Aorta (tissue), 5 donors: ENCODE measurements at places on chromosomes 12 and 14. TPM values are rescaled to one million over a fixed set of nuclear protein-coding genes. Genes with fewer than 3 reads are reported as not detected.

DNA sequence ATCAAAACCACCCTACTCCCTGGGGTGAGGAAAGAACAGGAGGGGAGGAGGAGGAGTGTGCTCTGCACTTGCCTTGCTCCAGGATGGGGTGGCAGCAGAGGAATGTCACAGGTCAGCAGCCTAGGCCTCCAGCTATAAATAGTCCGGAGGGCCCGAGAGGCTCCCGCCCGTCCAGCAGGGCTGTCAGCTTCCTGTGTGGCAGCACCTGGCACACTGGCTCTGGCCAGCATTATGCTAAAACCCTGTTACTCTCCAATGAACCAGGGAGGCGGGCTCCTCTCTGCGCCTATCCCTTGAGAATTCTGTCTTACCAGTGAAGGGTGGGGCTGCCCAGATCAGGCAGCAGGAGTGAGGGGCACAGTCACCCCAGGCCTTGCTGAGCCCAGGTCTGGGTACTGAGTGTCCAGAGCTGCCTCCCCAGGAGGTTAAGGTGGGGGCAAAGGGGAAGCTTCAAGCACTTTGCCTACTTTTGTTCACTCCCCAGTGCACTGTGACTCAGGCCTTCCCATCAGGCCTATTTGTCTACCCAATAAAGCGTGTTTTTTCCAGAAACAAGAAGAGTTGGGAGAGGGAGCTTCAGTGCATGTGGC, 1.2 kb upstream of the COX14 start:
- DNase-seq = peak; percentile 86
- peak overlapping the region; percentile 62 for H3K27ac ChIP-seq
- no peaks in the 10 kb centered on the region for H3K36me3 ChIP-seq
- no peaks in the 10 kb centered on the region for H3K27me3 ChIP-seq

GRCh38 chr14:33184587-33184986, 245.9 kb downstream of the NPAS3 start:
- H3K36me3 ChIP-seq = no peaks in the 10 kb centered on the region
- H3K4me1 ChIP-seq = no peaks in the 10 kb centered on the region
- H3K27me3 ChIP-seq = no peaks in the 10 kb centered on the region
- H3K27ac ChIP-seq = no peak overlapping the region

DNA sequence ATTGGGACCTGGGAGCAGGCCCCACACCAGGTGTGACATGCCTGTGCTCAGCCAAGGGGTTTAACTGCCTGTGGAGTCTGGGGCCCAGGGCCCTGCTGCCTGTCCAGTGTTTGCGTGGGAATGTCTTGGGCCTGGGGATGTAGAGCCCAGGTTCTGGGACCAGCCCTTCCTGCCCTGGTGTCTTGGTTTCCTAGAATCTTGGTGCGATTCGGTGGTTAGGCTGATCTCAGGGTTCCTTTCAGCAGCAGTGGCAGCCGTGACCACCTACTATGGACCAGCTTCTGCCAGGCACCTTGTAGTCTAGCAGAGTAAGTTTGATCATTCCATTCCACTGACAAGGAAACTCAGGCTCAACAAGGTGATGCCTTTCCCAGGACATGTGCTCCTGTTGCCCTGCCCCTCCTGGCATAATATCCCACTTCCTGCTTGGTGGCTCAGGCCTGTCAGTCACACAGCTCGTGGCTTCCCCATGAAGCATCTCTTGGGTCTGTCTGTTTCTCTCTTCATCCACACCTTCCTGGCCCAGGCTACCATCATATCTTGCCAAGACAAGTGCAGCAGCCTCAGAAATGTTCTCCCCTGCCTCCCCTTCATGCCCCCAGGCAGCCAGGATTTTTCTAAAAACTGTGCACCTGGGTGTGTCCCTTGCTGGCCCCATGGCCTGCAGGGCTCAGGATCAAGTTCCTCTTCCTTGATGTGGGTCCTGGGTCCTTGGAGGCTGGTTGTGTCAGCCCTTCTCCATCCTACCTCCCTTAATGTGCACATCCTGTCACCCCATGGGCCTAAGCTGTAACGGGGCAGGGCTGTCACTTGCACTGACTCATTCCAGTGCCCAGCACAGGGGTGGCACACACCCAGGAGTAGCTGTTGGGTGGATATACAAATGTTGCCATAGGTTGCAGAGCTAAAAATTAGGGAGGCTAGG, 101.6 kb downstream of the SLC25A47 start:
- no peaks in the 10 kb centered on the region for H3K4me1 ChIP-seq
- no peaks in the 10 kb centered on the region for H3K36me3 ChIP-seq
- H3K27me3 ChIP-seq = no peaks in the 10 kb centered on the region
- no peak for DNase-seq
- H3K27ac ChIP-seq = no peak overlapping the region

DNA sequence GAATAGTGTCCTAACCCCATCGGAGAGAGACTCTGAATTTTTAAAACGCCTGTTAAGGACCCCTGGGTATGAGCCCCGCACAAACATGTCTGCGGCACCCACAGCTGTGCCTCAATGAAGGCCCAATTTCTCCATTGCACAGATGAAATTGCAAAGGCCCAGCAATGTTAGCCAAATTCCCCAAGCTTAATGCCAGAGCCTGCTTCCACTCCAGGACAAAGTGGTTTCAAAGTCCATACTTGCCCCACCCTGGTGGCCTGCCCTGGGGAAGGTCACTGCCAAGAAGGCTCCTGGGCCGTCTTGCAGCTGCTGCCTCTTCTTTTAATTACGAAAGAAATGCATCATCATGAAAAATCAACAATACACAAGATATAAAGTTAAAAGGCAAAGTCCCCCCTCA, 1179.7 kb downstream of the VRK1 start:
- peak overlapping the region; percentile 77 for H3K4me3 ChIP-seq
- peak overlapping the region; percentile 37 for H3K27ac ChIP-seq
- H3K4me1 ChIP-seq = peaks cover 11% of the 10 kb centered on the region
- H3K27me3 ChIP-seq = no peaks in the 10 kb centered on the region
- H3K36me3 ChIP-seq = no peaks in the 10 kb centered on the region

DNA sequence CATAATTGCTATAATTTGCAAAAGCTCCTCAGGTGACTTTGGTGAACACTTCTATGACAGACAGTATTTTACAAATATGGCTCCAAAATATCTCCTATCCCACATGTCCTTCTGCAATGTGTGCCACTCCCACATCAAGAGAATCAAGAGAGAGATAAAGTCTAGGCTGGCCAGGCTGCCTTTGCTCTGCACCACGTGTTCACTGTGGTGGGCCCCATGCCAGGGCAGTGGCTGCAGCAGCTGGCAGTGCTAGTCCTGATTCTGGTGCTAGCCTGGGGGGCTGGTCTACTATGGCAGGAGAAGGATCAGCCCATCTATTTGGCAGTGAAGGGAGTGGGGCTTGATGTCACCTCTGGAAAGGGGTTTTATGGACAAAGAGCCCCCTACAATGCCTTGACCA, 86.3 kb downstream of the DRAM1 start:
- H3K36me3 ChIP-seq = no peaks in the 10 kb centered on the region
- H3K4me1 ChIP-seq = no peaks in the 10 kb centered on the region
- no peak for DNase-seq
- no peak overlapping the region for H3K4me3 ChIP-seq
- H3K27ac ChIP-seq = no peak overlapping the region

- H3K4me1 ChIP-seq = no peaks in the 10 kb centered on the region
- H3K36me3 ChIP-seq = no peaks in the 10 kb centered on the region
- H3K27ac ChIP-seq = no peak overlapping the region
Measured at GRCh38 chr12:82608706-82609105, 78.0 kb upstream of the TMTC2 start.

DNA sequence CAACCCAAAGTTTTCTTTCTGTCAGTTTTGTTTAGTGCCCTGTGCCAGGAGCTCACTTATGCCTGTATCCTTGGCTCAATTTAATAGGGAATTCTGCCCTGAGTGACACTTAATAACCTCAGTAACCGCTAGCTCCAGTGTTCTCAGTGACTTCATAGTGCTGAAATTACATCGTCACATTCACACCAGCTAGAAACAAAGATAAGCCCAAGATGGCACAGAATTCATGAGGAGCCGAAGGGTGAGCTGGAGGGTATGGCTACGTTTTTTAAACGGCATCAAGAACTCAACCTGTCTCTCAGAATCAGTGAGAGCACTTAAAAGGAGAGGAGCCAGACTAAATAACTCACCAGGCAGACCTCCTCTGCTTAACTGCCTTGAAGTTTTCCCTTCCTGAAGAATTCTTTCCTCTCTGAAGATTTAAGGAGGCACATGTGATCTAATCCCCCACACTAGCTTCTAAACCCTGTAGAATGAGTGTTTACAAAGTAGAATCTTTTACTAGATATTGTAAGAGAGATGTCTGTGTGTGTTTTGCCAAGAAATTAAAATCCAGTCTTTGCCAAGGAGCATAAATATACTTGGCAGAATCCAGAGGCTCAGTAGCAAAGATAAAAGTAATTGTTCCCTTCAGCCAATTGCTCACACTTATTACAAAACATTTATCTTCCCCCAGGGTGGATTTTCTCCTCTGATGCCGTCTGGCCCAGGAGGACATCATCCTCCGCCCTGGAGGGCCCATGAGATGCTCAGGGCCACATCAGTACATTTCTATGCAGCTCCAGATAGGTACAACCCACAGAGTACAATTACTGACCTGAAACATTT, 37.3 kb downstream of the PTGER2 start:
- H3K27me3 ChIP-seq = no peaks in the 10 kb centered on the region
- H3K36me3 ChIP-seq = no peaks in the 10 kb centered on the region
- no peak overlapping the region for H3K27ac ChIP-seq
- peaks cover 3% of the 10 kb centered on the region for H3K4me1 ChIP-seq
- DNase-seq = no peak

DNA sequence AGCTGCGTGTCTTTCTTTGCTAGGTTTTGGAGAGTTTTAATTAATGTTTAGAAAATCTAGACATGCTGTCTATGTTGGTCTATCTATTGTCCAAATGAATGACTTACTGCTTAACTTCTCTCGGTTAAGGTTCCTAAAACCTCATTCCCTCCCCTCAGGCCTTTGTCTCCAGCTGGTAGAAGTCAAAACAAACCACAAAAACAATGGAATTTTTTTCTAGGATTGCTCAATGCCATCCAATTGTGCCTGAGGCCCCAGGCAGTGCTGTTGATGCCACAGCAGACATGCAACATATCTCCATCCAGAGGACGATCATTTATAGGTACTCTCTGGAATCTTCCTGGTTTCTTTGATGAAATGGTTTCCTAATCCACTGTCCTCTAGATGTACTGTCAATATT, 448.2 kb upstream of the TBX3 start:
- H3K27ac ChIP-seq = no peak overlapping the region
- H3K27me3 ChIP-seq = no peaks in the 10 kb centered on the region
- H3K4me1 ChIP-seq = no peaks in the 10 kb centered on the region
- DNase-seq = no peak

- no peaks in the 10 kb centered on the region for H3K27me3 ChIP-seq
- H3K36me3 ChIP-seq = no peaks in the 10 kb centered on the region
- no peak for DNase-seq
- H3K4me3 ChIP-seq = no peak overlapping the region
- H3K4me1 ChIP-seq = no peaks in the 10 kb centered on the region
- H3K27ac ChIP-seq = no peak overlapping the region
Measured at GRCh38 chr14:103209054-103209453, 85.8 kb downstream of the TNFAIP2 start.

DNA sequence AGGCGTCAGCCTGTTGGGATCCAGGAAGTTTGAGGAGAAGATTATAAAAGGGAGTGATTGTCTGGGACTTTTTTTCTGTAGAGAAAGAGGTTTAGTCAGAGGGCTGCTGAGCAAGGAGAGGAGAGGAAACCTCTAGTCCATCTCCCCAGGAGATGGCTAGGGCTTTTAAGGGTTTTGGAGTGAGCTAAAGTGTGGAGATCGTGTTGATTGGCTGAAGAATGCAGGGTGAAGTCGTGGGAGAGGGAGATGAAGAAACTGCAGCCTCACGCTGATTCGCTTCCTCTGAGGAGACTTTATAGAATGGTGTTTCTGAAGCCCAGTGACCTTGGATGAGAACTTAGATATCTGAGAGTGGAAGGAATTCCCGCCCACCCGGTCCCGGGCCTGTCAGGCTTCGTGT, 193.7 kb upstream of the PWP1 start:
- no peak overlapping the region for H3K4me3 ChIP-seq
- H3K4me1 ChIP-seq = no peaks in the 10 kb centered on the region
- H3K27ac ChIP-seq = no peak overlapping the region
- H3K27me3 ChIP-seq = no peaks in the 10 kb centered on the region

DNA sequence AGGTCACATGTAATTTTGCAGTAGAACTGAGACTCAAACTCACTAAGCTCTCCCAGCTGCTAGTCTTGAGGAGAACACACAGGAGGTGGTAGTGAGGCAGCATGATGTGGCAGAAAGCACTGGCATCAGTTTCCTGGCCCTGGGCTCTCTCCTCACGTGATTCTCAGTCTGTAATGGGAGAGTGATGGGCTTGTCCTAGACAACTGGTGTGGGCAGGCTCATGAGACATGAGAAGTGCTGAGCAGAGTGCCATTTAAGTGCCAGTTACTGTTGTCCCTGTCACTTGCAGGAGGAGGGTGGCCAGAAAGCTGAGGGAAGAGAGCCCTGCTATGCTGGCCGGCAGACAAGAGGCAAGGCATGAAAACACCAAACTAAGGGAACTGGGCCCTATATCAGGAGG, 48.5 kb upstream of the OVCH1 start:
- no peaks in the 10 kb centered on the region for H3K36me3 ChIP-seq
- H3K4me1 ChIP-seq = peaks cover 10% of the 10 kb centered on the region
- no peak for DNase-seq
- H3K27ac ChIP-seq = no peak overlapping the region
- no peaks in the 10 kb centered on the region for H3K27me3 ChIP-seq

GRCh38 chr12:53224061-53224896, 7.7 kb downstream of the RARG start:
- DNase-seq = peak; percentile 26
- H3K27ac ChIP-seq = peak overlapping the region; percentile 77
- no peaks in the 10 kb centered on the region for H3K27me3 ChIP-seq
- H3K4me1 ChIP-seq = no peaks in the 10 kb centered on the region
- no peaks in the 10 kb centered on the region for H3K36me3 ChIP-seq
- H3K4me3 ChIP-seq = no peak overlapping the region

- H3K4me1 ChIP-seq = peaks cover 4% of the 10 kb centered on the region
- H3K4me3 ChIP-seq = no peak overlapping the region
- no peak overlapping the region for H3K27ac ChIP-seq
- DNase-seq = no peak
- no peaks in the 10 kb centered on the region for H3K27me3 ChIP-seq
- no peaks in the 10 kb centered on the region for H3K36me3 ChIP-seq
Measured at GRCh38 chr12:20000229-20000849, 368.0 kb upstream of the PDE3A start.

- peaks cover 3% of the 10 kb centered on the region for H3K4me1 ChIP-seq
- H3K27ac ChIP-seq = peak overlapping the region; percentile 88
- peak; percentile 60 for DNase-seq
- peak overlapping the region; percentile 83 for H3K4me3 ChIP-seq
- no peaks in the 10 kb centered on the region for H3K36me3 ChIP-seq
Measured at GRCh38 chr12:49109641-49110463, 795 bp downstream of the LMBR1L start.

GRCh38 chr12:69822201-69822860, 2.7 kb upstream of the MYRFL start:
- H3K27me3 ChIP-seq = no peaks in the 10 kb centered on the region
- no peaks in the 10 kb centered on the region for H3K4me1 ChIP-seq
- no peak for DNase-seq
- H3K36me3 ChIP-seq = no peaks in the 10 kb centered on the region
- H3K4me3 ChIP-seq = no peak overlapping the region

ADAMTS20 gene
- polyA plus RNA-seq = not detected

OR11H7 gene
- polyA plus RNA-seq = not detected

AMN gene
- 8.8 TPM for polyA plus RNA-seq

TCL1B gene
- polyA plus RNA-seq = not detected

RPS6KL1 gene
- polyA plus RNA-seq = 3.3 TPM

SCARB1 gene
- 6.6 TPM for polyA plus RNA-seq

TAS2R50 gene
- polyA plus RNA-seq = not detected
